ENCODE measurements at places on chromosomes 7 and 10.
A peak's percentile ranks its signal among the peaks of the same experiment; 100 is the strongest.

- DNase-seq, result no peak
These were observed 87.3 kb downstream of the PPP1R3A start for GRCh38 chr7:113831556-113831955.

DNA sequence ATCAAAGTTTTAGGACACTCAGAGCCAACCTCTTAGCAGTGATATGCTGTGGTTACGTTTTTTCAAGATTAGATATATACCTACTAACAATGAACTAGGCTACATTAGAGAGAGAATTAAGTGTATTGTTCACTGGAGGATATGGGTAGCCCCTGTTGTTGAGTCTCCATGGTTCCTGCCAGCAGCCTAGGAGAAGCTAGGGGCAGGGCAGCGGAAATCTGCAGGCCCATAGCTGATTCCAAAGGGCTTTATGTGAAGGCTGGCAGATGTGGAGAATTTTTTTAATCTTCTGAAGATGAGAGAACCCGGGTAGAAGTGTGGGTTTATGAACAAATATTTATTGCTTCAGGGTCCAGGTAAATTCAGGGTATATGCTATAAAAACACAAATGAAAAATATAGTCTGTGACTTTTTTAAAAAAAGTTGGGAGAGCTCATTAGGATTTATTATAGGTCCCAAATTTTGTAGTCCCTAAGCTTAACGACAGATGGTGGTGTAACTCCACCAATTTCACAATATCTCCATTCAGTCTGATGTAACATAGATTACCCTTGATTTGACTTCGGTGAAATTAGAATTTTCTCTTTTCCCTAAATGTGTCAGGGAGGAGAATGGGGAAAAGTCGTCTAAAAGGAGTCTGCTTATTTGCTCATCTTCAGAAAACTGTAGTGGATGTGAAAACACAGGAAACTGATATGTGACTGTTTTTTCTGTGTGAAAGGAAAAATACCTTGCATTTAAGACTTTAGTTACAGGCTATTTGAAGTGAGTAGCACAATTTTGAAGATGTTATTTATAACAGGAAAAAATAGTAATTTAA, 163.0 kb upstream of the PPP1R3A start:
- peak; percentile 23 for DNase-seq

DNA sequence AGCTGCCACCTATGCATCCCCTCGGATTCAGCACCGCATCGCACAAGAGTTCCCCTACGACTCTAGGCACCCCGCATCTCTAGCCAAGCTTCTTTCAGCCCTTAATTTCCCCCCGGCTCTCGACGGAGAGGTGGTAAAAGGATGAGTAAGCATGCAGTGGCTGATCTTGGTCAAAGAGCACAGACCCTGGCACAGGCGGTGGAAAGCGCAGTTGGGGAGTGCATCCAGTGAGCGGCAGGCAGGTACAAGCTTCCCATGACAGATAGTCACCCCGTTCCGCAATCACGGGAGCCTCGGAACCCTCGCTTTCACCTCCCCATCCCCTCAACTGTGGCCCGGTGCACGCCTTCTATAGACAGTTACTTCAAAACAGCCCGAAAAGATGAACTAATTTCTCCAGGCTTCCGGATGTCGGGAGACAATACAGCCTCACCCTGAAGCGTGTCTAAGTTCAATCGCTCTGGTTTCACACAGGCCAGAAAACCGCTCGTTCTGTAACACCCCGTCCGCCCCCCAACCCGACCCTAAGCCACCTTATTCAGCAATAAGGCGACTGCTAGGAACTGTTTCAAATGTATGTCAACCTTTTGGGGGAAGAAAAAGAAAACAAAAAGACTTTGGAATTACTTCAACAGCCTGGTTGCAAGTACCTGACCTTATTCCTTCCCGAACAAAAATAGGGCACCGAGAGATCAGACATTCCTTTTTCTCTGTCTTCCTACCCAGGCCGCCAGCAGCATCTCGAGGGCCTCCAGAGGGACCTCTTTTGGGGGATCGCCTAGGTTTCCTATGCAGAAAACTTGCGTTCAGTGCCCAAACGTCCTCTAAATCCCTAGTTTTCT, 1.4 kb downstream of the RHEB start:
- DNase-seq, result no peak

DNA sequence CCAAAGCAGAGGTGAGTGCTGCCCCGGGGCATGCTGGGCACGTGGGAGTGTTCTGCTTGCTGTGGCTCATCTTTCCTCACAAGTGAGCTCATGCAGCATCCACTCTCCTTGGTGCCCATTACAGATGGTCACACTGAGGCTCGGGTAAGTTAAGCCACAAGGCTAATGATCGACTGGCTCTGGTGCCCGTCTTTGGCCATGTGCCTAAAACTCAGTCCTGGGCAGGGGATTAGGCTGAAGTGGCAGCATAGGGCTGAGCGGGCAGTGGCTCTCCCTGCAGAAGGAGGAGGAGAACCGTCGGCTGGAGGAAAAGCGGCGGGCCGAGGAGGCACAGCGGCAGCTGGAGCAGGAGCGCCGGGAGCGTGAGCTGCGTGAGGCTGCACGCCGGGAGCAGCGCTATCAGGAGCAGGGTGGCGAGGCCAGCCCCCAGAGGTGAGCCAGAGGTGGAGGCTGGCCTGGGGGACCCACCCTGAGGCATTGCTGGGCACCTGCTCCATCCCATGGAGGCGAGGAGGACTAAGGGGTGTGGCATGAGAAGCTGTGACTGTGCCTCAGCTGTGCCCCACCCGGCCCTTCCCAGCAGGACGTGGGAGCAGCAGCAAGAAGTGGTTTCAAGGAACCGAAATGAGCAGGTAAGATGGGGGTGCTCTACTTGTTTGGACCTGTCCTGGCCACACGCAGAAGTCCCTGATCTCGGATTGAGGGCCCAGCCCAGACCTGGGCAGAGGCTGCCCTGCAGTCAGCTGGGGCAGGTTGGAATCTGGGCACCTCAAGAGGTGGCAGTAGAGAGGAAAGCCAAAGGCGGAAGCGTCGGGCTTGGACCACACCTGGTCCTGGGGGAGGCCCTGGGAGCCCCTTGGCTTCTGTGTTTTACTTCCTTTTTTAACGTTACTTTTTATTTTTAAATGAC, 7.3 kb downstream of the PGAM2 start:
- no peak for DNase-seq

DNA sequence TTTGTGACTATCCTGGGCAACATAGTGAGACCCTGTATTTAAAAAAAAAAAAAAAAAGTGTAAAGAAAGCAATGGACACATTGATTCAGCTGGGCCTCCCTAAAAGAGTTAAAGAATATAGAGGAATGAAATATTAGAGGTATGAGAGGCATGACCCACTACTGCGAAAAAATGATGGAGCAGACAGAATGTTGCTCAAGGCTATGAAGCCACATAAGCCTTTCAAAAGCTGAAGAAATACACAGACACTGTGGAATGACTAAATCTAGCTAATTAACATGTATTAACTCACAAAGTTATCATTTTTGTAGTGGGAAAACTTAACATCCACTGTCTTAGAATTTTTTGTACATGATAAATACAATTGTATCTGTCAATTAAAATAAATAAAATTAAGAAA, 107.3 kb downstream of the HGF start:
- no peak for DNase-seq

DNA sequence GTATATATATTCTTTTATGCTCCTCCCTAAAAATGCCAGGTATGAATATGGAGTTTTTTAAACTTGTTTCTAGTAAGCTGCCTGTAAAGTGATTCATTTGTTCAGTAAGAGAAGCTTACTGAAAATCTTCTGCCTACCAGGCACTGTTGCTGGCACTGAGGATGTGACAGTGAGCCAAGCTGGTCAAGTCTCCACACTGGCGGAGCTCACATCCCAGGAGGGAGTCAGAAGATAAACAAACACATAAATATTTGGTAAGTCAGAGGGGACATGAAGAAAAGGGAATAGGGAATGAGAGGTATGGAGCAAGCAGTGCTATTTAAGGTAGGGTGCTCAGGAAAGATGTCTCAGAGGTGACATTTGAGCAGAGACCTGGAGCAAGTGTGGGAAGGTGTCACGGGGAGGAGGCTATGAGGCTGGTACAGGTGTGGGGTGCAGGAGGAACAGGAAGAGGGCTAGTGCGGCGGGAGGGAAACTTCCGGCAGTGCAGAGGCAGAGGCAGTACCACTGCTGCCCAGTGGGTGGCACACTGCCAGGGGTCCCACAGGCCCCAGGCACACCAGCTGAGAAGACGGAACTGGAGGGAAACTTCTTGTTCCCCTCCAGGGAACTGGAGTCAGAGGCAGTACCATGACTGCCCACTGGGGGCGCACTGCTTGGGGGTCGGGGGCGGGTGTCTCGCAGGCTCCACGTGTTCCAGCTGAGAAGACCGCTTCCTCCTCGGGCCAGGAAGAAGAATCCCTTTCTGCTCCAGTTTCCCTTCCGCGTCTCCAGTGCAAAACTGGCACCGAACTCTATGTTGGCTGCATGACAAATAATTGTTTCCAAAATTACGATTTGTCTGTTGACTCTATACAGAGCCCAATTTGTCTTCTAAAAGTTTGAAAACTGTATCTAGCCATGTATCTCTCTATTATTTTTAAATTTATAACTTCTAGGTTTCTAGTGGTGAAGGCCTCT, 161.0 kb downstream of the TEX36 start:
- no peak for DNase-seq

DNA sequence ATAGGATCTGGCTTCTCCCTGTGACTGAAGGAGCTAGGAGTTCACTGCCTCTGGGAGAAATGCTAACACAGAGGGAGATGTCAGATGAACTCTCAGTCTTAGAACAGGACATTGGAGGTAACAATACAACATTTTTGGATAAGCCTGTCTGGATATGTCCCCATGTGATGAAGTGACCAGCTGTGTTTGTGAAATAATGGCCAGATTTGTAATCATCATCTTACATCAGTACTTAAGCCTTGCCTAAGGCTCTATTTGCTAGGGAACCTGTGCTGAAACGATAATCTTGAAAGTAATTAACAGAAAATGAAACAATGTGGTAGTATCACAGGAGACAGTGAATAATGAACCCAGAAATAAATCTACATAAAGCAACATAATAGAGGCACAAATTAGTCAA, 56.2 kb downstream of the CRPPA start:
- DNase-seq, result no peak

DNA sequence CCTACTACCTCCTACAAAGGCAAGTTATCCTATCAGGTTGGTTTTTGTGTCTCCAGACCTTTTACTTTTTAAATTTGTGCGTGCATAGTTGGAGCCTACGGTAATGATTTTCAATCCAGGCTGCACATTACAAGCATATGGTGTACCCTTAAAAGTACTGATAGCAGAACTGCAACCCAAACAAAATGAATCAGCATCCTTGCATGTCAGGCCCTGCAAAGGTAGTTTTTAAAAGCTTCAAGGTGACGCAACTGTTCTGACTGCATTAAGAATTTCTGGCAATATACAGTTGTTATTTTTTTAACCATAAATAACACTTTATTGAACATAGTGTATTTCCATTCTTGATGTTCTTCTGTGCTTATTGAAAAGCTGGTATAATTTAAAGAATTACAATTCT, 28.9 kb downstream of the GNAT3 start:
- no peak for DNase-seq

- no peak for DNase-seq
These were observed 26.3 kb downstream of the GUSB start for GRCh38 chr7:65955718-65956117.
